ENCODE measurements at places on chromosomes 6 and 20. TPM values are rescaled to one million over a fixed set of nuclear protein-coding genes. Genes with fewer than 3 reads are reported as not detected.

The HBS1L gene
- 70.0 TPM for total RNA-seq

GRCh38 chr20:57178582-57179111 is 87.8 kb downstream of the BMP7 start:
- no peak for DNase-seq

- DNase-seq, result no peak
These were observed 76.5 kb upstream of the TSHZ2 start for GRCh38 chr20:52895701-52896100.

DNA sequence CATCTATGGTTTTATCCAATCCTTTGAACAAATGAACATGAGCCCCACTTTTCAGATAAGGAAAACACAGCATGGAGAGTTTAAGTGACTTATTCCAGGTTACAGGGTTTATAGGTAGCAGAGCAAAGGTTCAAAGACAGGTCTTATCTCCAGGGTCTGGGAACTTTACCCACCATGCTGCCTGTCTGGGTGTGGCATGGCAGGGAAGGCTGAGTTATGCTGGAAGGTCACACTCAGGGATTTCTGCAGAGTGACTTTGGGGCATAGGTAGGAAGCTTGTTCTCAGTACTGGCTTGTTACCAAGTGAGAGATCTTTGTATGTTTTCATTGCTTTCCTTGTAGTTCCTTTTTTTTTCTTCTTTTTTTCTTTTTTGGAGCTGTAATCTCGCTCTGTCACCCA is 1.8 kb downstream of the ZNF831 start:
- no peak for DNase-seq

GRCh38 chr6:110703906-110704594 is 111.2 kb downstream of the CDK19 start:
- DNase-seq, result no peak

The GTSF1L gene
- not detected for total RNA-seq

GRCh38 chr6:119350202-119350951 is 816 bp upstream of the MAN1A1 start:
- DNase-seq, result peak; percentile 31

The RNF182 gene
- total RNA-seq, result not detected

Measured in Caki2 (cell line).